ENCODE measurements at places on chromosomes 3 and 15. TPM values are rescaled to one million over a fixed set of nuclear protein-coding genes. Genes with fewer than 3 reads are reported as not detected.

GRCh38 chr15:77564938-77565337, 67.8 kb downstream of the LINGO1 start:
- no peak for DNase-seq

DNA sequence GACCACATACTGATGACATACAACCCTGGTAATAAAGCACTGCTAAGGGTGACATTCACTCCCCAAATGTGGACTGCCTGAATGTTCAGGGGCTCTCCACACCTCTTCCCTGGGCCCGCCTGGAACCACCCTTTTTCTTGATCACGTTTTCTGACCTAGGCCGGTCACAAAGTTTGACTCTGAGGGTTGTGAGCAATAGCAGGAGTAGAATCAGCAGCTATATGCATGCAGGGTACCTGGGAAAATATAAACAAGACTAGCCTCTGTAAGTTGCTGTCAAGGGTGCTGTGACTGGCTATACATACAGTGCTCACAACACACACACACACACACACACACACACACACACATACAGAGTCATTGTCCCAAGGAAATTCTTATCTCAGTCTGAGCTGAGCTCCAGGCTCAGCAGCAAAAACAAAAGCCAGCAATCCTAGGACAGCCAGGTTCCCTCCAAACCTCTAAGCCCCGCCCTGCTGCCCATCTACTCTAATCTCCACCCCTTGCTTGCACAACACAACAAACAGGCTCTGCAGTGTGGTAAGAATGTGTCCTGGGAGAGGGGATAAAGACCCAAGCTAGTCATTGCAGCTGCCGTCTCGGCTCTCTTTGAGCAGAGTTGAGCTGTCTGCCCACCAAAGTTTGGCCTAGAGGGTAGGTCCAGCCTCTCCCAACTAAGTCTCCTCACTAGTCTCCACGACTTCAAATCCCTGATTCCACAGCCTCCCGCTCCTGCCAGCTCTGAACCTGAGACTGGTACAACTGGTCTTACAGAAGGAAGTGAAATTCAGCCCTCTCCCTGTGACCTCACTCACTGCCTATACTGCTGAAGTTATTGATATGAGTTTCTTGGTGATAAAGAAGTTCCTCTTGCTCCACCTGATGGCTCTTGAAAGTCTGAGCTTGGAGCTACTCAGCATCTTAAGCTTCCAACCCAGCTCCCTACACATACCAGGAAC, 2.2 kb downstream of the BMF start:
- peak; percentile 67 for DNase-seq

DNA sequence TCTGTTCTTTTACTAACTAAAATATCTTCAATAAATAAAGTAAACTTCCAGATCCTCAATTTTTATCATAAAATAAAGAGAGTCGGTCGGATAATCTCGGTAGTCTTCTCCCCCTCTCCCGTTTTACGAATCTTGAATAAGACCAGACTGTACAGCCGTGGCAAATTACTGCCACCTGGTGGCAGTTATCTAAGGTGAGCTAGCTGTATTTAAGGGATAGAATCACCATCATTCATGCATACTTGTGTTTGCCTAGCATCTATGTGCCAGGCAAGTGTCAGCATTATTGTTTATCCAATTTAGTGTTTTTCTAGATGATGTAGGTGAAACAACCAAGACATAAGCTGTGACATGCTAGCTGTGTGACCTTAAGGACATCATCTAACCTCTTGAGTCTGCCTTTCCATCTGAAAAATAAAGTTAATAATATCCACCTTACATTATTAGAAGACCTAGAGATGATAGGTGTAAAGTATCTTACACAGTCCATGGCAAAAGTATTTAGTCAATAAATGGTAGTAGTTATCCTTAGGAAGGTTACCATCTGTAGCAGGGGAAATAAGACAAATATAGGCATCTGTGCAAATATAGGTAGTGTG, 21.3 kb downstream of the DUT start:
- no peak for DNase-seq

Gene ATP13A4
- total RNA-seq: 0.36 TPM

- DNase-seq: no peak
Observed at GRCh38 chr3:152309535-152310307, 41.0 kb downstream of the MBNL1 start.

All from omental fat pad (tissue), 4 donors.